ENCODE measurements at places on chromosomes 13 and 19.

DNA sequence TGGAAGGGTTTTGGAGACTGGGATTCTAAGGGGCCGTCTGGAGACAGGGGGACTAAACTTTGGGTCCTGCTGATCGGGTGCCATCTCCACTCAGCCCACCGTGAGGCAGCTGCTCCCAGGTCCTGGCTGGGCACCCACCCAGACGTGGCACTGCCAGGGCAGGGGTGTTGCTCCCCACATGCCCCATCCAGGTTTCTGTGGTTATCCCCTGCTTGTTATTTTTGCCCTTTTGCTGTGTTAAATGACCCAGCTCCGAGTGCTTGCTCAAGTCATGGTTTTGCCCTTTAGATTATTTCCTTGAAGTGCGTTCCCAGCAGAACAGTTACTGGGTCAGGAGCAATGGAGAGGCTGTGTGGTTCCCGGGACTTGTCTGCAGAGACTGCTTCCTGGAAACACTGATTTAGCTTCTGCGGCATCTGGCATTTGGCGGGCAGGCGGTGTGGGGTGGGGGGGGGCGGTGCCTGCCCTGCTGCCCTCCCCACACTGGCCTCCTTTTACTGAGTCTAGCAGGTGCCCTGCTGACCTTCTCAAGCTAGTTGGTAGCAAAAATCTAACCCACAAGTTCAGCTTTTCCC is 1.9 kb downstream of the RAB11B start:
- no peak for DNase-seq

- DNase-seq = no peak
Measured at GRCh38 chr13:70253834-70254233, 145.6 kb upstream of the KLHL1 start.

- peak; percentile 6 for DNase-seq
Measured at GRCh38 chr13:40776681-40777165, 5.7 kb upstream of the MRPS31 start.

GRCh38 chr19:40365613-40366401 is 17.3 kb downstream of the PLD3 start:
- DNase-seq = peak; percentile 16

GRCh38 chr13:99075268-99076191 is 97.7 kb upstream of the DOCK9 start:
- DNase-seq = no peak

DNA sequence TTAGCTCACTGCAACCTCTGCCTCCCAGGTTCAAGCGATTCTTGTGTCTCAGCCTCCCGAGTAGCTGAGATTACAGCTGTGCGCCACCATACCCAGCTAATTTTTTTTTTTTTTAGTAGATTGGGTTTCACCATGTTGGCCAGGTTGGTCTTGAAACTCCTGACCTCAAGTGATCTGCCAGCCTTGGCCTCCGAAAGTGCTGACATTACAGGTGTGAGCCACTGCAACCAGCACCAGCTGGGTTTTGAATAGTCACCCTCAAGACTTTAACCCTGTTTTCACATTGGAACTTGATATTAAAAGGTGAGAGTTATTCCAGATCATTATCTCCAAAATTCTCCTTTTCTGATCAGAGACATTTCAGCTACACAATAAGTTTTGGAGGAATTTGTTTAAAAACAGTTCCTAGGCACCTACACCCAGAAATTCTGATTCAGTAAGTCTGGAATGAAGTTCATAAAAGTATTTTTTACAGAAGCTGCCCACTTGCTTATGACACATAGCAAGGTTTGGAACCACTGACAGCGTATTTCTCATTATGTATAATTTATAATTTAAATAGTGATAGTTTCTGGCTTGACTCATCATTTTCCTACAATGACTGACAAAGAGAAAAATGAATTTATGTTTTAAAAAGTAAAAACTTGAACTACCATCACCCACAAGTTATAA is 417.3 kb downstream of the DIAPH3 start:
- DNase-seq = no peak

GRCh38 chr19:40147338-40147692 is 43.9 kb upstream of the MAP3K10 start:
- no peak for DNase-seq

Measured in substantia nigra (tissue), 51 donors.